ENCODE measurements at places on chromosomes 7 and 10.

DNA sequence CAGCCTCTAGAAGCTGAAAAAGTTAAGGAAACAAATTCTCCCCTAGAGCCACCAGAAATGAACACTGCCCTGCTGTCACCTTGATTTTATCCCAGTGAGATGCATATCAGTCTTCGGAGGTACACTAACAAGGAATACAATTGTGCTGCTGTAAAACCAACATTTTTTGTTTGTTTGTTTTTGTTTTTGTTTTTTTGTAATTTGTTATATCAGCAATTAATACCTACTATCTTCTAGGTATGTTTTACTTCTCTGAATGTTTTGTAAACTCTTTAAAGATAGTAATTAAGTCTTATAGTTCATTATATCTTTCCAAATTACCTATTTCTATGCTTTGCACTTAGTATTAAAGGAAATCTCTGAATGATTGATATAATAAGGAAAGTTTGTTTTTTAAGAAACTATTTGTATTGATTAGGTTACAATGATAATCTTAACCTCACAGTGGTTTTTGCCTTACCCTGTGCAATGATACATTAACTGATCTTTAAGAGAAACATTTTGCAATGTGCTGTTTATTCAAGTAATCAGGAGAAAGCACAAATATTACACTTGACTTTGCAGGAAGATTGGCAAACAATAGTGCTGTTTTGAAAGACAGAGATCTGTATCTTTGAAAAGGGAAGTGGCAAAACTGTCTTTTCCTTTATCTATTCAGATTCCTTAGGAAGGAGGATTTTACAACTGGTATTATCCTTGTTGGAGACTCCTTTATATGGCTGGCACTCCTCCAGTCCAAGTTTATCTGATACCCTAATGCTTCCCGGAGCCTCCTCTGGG, 11.3 kb upstream of the HGF start:
- no peak for DNase-seq

DNA sequence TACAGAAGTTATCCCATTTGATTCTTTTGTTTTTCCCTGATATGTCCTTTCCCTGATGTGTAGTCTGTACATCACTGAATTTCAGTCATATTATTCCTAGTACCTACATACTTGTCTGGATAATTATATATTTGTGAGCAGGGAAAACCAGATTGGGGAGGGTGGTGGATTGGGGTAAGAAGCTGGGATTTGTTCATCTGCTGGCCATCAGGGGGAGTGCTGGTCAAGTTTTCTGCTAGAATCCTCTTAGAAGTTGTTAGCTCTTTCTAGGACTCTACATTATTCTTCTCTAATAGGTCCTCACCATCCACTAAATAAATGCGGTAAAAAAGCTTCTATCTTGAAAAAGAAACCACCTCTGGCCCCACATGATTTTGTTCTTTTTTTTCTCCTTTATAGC, 232.7 kb upstream of the TAC1 start:
- DNase-seq = no peak

DNA sequence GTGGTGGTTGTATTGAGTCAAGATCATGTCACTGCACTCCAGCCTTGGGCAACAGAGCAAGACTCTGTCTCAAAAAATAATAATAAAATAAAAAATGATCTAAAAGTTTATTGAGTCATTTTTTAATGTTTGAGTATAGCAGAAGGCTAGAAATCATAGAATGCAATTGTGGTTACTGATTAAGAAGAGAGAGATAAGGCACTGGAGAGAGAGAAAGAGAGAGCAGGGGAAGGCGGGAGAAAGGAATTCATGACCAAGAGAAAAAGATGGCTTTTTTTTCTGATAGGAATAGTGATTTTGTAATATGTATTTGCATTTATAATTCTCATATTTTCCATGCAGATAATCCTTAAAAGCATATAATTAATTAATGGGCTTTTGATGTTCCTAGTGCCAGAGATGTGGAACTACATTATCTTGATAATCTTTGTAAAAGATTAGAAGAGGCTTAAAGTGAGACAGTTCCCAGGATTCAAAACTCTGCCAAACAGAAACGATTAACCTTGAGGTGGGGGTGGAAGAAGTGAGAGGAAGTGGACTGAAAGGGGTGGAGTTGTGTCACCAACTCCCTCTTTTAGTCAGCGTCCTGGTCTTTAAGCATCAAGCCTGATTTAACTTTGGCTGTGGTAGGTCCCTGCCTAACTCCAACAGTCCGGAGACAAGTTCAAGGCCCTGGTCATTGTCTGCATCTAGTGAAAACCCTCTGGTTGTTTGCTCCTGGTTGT, 76.2 kb downstream of the CHN2 start:
- DNase-seq = no peak

DNA sequence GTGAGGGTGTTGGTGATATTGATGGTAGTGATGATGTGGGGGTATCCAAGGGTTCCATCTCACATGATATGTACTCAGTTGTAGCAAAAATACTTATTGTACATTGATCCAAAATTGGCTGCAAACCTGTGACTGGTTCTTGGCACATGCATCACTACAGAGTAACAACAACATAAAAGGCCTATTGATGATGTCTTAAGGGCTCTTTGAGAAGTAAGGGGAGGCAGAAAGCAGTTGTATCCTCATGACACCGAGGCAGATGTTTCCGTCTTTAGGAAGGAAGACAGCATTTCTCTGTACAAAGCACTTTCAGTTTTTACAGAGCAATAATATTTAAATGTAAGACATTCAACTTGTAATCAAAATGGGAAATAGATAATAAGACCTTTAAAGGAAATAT, 34.5 kb downstream of the NRG3 start:
- no peak for DNase-seq

GRCh38 chr7:25014756-25015155, 34.8 kb upstream of the OSBPL3 start:
- DNase-seq = no peak

DNA sequence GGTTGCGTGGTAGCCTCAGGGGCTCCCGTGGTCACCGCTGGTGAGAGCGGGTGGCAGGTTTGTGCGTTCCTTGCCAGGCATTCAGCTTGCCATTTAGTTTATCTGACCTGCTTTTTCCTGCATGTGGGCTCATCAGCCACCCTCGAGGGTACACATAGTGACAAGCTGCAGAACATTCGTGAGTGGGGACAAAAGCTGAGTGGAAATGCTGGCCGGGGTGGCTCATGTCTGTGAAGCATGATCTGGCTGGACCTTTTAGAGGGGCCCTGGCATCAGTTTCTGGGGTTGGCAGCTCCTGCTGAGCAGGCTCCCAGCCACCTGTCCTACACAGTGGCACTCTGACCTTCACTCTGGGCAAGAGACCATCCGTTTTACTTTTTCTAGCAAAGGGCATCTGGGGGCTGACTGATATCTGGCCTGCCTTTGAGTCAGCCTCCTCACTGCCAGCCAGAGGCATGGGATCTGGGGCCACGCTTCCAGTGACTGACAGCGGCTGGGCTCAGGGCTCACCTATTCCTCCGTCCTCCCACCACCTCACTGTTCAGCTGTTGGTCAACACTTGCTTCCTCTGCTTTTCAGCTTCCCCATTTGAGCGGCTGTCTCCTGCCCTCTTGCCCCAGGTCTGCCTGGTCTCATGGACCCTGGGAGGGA, 75.0 kb downstream of the LANCL2 start:
- DNase-seq = no peak

GRCh38 chr7:33079763-33080690, 17.5 kb upstream of the NT5C3A start:
- DNase-seq = no peak

- no peak for DNase-seq
Observed at GRCh38 chr10:70913191-70913892, 25.0 kb upstream of the PCBD1 start.

DNA sequence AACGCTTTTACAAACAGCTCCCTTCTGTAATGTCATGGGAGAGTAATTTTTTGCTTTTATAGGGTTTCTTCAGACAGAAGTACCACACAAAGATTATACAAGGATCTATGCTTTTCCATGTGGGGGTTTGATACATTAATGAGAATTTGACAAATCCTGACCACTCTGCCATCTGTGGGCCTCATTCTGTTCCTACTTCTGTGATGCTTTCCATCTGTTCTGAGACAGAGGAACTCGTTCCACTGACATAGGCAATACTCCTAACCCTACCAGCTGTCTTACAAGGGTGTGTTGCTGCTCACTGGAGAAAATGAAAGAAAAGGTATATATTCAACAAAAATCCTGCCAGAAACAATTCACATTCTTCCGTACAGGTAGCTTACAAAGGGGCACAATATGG, 59.4 kb upstream of the NAMPT start:
- no peak for DNase-seq

DNA sequence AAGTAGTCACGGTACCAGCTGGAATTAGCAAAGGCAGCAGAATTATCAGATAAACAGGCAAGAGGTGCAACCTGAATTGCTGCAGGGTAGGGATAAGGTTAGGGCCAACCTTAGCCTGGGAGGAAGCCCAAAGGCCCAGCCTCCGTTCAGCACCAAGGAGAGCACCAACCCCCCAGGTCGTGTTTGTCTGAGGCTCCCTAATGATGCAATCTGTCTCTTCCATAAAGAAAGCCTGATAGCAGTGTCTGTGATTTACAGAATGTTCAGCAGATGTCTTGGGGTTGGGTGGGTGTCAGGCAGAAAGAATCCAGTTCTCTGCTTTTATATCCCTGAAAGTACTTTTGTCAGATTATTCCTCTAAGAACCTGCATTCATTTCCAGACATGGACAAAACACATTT, 328.4 kb upstream of the AOAH start:
- DNase-seq = no peak

DNA sequence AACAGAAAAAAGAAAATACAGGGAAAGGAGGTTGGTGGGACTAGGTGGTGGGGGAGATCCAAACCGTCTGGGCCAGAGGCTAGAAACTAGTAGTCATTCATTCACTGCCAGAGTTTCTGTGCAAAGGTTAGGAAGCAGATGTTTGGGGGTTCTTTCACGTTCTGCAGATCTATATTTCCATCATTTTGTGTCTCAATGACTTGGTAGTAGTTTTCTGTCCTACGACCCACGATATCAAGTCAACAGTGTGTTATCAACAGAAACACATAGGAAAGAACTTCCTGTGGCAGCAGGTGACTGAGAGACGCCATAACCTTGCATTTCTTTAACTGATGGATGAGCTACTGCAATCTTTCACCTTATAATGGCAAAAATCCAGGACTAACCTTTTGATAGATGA, 1.8 kb downstream of the CEP55 start:
- no peak for DNase-seq

GRCh38 chr7:149559711-149560110, 62.1 kb upstream of the ZNF746 start:
- no peak for DNase-seq

- no peak for DNase-seq
Observed at GRCh38 chr10:110967009-110967630, 47.7 kb downstream of the SHOC2 start.

DNA sequence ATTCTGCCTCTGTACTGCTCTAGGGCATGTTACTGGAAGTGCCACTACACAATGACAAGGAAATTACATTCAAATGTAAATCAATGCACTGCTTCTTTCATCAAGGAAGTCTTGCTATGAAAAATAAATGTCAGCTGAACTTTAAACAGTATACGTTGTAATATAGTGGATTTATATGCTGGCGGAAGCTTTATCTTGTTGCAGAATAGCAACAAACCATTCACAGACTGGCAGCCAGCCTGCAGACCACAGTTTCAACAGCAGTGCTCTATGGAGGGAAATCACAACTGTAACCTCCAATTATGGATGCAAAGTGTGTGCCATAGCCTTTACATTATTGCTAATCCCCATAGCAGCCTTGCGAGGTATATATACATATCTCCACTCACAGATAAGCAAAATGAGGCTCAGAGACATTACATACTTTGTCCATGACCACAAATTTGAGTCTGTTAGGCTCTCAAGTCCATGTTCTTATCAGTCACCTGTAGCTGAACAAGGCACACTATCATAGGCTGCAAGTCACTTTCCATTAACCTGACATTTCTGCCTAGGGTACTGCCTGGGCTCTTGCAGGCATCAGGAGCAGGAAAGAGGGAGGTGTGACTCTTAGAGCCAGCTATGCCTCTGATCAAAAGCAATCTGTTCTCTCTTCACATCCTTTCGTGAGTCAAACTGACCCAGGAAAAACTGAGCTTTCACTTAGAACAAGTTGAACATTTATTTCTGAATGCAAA, 22.6 kb downstream of the COL28A1 start:
- DNase-seq = no peak

DNA sequence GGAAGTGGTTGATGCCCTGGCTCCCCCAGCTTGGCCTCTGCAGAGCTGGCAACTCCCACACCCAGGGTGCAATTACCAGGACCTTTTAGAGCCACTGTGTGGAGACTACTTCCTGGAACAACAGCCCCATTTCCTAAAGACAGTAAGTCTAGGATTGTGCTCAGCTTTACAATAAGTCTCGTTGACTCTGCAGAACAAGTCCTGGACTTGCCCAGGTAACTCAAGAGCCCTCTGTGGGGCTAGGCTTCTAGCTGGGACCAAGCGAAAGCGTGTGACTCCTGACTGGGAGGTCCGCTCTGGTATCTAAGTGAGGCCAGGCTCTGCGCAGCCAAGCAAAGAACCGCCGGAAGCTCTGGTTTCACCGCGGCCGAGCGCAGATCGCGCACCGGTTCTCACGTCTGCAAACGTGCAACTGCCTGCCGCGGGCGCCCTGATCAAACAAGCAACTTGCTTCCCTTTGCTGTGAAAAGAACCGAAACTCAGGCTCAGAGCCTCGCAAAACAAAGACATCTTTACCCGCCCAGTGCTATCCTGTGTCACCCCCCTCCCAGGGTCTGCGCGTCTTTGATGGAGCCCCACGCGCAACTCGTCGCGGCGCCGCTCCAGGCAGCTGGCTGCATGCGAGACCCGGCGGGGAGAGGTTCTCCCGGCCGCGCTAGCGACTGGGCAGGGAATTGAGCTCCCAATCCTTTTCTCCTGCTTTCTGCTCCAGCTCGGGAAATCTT, 4.4 kb upstream of the PDLIM1 start:
- no peak for DNase-seq

GRCh38 chr10:27391325-27391724, 112.8 kb upstream of the RAB18 start:
- DNase-seq = no peak

DNA sequence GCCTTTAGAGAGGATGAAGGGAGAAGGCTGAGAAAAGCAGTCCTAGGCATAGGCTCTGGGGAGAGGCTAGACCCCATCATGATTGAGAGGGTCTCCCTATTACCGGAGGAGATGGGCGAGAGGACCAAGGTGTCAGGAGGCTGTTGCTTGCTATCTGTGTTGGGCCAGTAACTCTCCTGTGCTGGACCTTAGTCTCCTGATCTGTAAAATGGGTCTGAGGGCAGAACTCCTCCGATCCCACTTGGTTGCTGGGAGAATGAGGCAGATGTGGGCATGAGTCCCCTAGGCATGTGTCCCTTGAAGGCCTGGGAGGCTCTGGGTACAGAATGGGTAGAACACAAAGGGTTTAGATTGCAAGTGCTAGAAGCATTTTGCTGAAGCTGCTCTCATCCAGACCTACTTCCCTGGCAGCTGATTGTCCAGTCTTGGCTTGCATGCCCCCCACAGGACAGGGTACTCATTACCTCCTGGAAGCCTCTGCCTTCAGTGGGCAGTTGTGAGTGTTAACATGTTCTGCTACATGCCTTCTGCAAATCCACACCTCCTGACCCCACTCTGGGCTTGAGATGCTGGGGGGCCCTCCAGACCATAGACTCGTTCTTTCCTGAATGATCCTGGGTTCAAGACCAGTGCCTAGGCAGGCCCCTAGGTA, 4.4 kb downstream of the ZMIZ1 start:
- DNase-seq = no peak
